ENCODE measurements at places on chromosomes 4 and X. TPM values are rescaled to one million over a fixed set of nuclear protein-coding genes. Genes with fewer than 3 reads are reported as not detected.
A peak's percentile ranks its signal among the peaks of the same experiment; 100 is the strongest.

DNA sequence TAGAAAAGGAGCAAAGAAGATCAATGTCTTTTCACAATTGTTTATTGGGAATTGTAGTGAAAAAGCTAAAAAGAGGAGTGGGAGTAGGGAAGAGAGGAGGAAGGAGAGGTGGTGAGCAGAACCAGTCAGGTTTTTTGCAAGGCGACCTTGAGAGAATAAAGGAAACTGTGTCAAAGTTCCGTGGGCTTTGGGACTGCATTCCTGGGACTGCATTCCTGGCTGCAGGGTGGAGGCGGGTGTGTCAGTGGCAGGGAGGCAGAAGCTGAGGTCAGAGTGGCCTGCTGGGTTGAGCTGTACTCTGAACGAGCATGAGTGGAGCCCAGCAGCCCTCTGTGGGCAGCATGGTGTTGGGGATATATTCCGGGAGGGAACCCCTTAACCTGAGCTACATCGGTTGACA is 66.8 kb upstream of the UCP1 start:
- DNase-seq: peak; percentile 16

DNA sequence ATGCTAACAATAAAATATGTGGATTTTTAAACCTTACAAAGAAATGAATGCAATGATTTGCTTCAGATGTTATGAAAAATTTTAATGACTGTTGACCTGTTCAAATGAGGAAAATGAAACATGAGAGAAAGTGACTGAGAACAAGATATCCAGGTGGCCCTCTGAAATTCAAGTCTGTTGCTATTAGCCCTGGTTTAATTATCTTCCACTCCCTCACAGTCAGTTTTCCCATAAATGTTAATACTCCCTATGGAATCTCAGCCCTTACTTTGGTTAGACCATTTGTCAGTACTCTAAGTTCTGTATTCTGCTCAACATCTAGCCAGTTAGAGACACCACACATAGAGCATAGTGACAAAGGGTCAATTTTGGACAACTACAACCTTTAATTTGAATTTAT is 327.8 kb downstream of the PDGFC start:
- DNase-seq: no peak

GRCh38 chrX:125153621-125154020 is 166.1 kb upstream of the TEX13C start:
- DNase-seq: no peak

GRCh38 chr4:110961066-110961465 is 338.2 kb upstream of the PITX2 start:
- peak; percentile 20 for DNase-seq

- peak; percentile 71 for DNase-seq
Observed at GRCh38 chr4:3291969-3292570, 751 bp upstream of the RGS12 start.

Gene NALF2
- total RNA-seq: 0.10 TPM

DNA sequence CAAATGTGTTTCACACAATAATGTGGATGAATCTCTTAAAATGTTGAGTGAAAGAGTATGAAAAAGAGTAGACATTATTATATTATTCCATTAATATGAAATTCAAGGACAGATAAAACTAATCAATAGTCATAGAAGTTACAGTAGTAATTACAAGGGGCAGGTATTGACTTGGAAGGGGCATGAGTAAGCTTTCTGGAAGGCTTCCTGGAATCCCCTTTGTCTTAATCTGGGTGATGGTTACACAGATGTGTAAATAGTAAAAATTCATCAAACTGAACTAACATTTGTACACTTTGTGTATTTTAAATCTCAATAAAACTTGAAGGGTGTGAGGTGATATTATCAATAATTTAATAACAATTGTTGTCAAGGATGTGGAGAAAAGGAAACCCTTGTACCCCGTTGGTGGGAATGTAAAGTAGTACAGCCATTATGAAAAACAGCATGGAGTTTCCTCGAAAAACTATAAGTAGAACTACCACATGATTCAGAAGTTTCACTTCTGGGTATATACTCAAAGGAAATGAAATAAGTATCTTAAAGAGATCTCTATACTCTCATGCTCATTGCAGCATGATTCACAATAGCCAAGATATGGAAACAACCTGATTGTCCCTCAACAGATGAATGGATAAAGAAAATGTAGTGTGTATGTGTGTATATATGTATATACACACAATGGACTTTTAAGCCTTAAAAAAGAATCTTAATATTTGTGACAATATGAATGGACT is 96.9 kb upstream of the MID1IP1 start:
- DNase-seq: no peak

DNA sequence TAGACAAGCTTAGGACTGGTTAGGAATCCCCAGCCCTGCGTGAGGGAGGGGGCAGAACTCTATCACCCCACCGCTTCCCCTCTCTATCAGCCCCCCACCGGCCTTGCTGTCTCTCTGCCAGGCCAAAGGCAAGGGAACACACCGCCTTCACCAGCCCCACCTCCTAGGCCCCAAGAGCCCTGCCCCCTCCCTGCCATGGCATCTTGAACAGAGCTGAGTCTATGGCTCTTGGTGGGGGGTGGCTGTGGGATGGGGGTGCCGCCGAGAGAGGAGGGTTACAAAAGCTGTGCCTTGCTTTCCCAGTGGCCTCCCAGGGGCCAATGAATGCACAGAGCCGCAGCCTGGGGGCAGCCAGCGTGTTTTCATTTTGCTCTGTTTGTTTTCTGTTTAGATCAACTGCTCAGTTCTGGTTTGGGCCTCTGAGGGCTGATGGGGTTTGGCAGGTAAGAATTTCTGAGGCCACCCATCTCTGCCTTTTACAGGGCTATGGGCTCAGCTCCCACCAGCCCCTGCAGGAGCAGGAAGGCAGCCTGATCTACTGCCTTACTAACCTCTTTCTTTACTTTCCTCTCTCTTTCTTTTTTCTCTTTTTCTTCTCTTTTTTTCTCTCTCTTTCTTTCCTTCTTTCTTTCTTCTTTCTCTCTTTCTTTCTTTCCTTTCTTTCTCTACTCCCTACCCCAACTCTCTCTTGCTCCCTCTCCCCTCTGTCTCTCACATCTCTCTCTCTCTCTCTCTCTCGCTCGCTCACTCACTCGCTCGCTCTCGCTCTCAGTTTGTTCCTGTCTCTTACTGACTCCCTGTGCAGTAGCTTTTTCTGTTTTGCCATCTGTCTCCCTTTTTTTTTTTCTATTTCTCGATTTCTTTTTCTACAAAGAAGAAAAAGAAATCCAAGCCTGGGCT is 128.3 kb downstream of the PJA1 start:
- no peak for DNase-seq

GRCh38 chr4:151854731-151855130 is 93.9 kb upstream of the GATB start:
- DNase-seq: no peak

- no peak for DNase-seq
Observed at GRCh38 chr4:7967501-7968261, 28.0 kb upstream of the AFAP1 start.

Gene UGT2B15
- total RNA-seq: not detected

All from tongue (tissue), 3 donors.